Body of pancreas (tissue), 4 donors: ENCODE measurements at places on chromosomes 4 and X. TPM values are rescaled to one million over a fixed set of nuclear protein-coding genes. Genes with fewer than 3 reads are reported as not detected.
A peak's percentile ranks its signal among the peaks of the same experiment; 100 is the strongest.

DNA sequence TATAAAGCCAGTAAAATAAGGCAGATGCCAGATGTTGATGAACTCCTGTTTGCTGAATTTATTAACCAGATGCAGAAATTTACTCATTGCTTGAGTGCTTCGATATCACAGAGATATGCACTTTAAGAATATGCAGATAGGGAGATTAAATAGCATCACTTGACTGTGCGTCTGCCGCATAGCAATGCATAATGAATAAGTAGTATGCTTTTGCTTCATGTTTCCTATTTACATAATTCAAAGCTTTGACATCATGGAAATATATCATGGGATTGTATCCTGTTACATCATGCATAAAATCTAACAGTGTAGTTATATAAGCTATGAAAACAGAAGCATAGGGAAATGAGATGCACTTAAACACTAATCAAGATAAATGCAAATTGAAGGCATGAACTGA lies 45.9 kb downstream of the VEGFC start:
- DNase-seq, result no peak

- no peak for DNase-seq
These were observed 8.9 kb downstream of the EIF4E start for GRCh38 chr4:98919996-98920395.

Gene RGN
- 21.5 TPM for total RNA-seq

DNA sequence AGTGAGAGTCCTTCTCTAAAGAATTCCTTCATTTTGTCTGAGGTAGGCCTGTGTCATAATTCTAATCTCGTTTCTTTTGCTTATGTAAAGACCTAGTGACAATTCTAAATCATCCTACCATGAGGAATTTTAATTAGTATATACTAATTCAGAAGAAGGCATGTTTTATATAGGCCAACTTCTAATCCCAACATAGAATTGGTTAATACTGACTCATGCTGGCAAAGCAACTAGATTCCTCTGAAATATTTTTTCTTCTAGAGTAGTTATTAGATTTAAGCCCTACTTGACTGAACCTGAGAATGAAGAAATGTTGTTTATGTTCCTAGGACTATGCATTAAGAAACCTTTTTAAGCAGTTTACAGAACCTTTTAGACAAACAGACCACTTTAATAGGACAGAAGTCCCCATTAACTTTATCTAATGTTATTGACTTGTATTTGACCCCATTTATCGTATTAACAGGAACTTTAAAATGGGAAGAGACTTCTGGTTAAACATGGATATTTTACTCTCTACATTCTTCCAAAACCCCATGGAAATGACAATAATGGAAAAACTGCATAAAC lies 56.1 kb upstream of the EIF1AX start:
- no peak for DNase-seq

Gene CSAG2
- total RNA-seq, result not detected

DNA sequence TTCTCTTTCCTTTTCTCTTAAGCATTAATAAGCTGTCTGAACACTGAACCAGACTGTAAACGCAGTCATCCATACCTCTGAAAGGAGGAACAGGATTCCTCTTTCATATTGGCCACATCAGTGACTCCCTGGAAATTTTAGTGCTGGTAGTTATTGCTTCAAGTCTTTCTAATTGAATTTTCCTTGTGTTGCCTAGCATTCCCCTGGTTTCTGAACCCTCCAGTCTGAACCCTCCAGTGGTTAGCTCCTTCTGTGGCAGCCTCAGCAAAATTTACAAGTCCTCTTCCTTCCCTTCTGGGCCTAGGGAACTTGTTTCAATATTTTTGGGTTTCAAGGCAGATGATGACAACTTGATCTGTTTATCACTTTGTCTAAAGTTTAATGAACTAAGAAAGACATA lies 7.9 kb downstream of the SPARCL1 start:
- DNase-seq, result no peak

GRCh38 chr4:158018221-158018830 lies 154.5 kb downstream of the GASK1B start:
- DNase-seq, result no peak

GRCh38 chrX:154727418-154727817 lies 23.5 kb downstream of the GAB3 start:
- no peak for DNase-seq

Gene SOX3
- total RNA-seq, result not detected

DNA sequence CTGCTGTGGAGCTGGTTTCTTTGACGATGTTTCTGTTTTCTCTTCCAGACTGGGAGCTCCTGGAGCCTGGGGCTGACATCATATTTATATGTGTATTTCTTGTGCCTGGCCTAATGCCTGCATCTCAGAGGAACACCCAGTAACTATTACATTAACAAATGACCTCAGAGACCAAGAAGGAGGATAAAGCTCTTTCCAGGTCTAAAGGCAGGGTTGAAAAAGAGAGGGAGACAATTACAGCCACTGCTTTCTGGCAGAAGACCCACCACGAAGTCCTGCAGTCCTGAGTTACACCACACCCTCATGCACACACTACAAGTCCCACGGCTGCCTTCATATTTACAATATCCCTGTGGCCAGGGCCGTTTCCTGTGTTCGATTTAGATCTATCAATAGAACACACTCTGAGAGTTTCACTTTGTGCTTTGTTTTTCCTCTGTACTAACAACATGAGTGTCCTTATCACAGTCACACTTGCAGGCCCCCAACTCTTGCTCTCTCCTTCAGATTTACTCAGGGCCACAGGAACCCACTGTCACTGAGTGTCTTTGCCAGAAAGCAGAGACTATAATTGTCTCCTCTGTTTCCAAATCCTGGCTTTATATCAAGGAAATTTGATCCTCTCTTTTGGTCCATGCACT lies 535.5 kb downstream of the MID1IP1 start:
- DNase-seq, result no peak

Gene WAS
- not detected for total RNA-seq

DNA sequence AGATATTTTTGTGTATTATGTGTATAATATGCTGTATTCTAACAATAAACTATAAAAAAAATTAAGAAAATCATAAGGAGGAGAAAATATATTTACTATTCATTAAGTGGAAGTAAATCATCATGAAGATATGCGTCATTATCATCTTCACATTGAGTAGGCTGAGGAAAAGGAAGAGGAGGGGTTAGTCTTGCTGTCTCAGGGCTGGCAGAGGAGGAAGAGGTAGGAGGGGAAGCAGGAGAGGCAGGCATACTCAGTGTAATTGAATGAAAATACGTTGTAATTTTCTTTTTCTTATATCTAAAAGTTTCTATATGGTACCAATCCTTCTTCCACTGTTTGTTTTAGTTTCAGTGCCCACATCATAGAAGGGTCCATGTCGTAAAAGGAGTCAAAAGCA lies 9.8 kb upstream of the TMEM185A start:
- DNase-seq, result no peak

DNA sequence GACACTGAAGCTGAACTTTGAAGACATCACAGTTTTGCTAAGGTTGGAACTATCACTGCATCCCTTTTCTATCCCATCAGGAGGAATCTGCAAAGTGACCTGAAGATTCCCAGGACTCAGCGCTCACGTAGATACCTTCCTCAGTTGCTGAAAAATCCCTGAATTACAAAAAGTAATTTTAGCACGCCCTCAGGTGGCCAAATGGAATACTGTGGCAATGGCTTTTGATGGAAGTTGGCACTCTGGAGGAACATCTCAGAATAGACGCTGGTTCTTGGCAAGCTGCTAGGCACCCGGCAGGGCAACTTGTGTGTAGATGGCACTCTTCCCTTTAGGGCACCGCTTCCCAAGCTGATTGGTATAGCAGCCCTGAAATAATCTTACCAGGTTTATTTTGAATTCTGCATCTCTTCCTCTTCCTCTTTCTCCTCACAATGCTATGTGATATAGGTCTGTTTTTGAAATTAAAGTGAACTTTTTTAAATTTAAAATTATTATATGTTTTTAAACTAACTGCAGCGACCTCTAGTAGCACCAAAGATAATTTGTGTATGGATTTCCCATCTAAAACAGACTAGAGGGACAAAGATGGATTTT lies 16.3 kb upstream of the ESX1 start:
- peak; percentile 37 for DNase-seq

DNA sequence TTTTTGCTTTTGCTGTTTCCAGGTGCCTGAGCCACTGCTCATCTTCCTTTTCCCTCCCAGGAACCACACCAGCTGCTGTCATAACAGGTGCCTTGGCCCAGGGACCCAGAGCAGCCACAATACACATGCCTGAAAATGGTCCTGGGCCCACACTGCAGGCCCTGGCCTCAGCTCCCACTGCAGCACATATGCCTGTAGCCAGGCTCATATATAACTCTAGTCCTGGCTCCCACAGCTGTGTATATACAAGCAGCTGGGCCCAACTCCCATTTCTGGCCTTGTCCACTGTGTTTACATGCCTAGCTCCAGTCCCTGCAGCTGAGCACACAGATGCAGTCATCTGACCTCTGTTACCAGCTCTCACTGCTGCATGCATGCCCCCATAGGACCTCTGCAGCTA lies 930.5 kb downstream of the ADGRL3 start:
- no peak for DNase-seq

DNA sequence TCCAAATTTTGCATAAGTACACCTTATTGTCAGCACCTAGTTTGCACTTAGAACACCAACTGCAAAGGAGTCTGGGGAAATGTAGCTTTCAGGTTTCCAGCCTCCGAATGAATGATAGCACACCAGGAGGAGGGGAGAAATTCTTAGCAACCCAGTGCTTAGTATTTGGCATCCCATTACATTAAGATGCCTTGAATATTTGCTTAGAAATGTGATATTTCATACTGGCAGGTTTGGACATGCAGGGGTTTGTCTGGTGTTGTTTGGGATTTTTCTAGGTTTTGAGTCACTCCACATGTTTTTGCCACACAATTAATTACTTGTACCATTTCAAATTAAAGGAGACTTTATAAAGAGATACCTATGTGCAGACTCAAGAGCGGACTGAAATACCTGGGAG lies 60.3 kb upstream of the CAMK2D start:
- no peak for DNase-seq

Gene HS3ST1
- total RNA-seq, result 0.99 TPM

DNA sequence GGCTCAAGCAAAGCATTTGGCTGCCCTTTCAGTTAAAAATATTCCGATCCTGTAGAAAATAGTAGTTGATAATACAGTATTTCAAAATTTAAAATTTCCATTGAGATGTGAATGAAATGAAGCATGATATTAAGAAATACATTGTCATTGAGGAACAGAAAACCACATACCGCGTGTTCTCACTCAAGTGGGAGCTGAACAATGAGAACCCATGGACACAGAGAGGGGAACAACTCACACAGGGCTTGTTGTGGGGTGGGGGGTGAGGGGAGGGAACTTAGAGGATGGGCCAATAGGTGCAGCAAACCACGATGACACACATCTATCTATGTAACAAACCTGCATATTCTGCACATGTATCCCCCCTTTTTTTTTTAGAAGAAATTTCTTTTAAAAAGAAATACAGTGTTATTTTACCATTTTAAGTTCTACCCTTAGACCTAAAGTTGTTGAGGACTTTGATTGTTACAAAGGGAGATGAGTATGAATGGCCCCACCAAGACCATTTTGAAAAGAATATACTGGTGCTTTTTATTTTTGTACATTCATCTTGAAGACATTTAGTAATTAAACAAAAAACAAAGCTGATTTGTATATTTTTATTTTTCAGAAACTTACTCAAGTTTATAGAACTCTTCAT lies 52.0 kb upstream of the IL13RA1 start:
- no peak for DNase-seq

Gene ANKRD17
- total RNA-seq, result 32.4 TPM

DNA sequence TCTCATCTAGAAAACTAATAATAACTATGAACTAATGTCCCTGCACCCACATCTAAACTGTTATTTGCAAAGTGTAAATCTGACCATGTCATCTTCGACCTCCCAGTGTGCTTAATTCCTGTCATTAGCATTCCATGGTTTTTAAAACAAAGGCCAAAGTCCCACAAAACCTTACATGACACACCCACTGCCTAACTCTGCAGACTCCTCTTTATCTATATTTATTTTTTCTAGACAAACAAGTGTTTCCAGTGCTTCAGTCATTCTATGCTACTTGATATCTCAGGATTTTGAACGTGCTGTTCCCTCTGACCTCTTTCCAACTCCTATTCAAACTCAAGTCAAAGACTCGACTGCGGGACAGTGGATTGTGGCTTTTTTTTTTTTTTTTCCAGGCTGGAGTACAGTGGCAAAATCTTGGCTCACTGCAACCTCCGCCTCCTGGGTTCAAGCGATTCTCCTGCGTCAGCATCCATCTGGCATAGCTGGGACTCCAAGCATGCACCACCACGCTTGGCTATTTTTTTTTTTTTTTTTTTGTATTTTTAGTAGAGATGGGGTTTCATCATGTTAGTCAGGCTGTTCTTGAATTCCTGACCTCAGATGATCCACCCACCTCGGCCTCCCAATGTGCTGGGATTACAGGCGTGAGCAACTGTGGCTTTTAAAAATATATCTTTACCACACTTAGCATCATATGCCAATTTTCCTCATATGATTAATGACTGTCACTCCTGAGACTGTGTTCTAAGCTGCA lies 1511.0 kb downstream of the ARAP2 start:
- DNase-seq, result no peak

- no peak for DNase-seq
These were observed 51.5 kb downstream of the LHFPL1 start for GRCh38 chrX:112628288-112628687.

Gene IQSEC2
- total RNA-seq, result 30.3 TPM

Gene TMEM271
- not detected for total RNA-seq

Gene FOXR2
- not detected for total RNA-seq

- no peak for DNase-seq
These were observed 85.2 kb upstream of the SLIT2 start for GRCh38 chr4:20166544-20166943.

DNA sequence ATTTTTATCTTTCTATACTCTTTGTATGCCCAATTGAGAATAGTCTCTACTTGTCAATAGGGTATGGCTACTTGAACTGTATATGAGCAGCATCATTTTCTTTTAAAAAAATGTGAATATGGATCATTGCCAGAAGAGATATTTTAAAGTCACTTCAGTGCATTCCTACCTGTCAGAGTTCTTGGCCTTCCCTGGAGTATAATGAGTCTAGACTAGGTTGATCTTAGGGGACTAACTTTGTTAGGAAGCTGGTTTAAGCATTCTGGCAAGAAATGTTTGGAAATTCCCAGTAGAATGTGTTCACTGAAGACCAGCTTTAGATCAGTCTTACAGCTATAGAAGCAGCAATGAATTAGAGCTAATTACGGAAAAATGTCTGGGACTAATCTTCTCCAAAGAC lies 178.2 kb downstream of the FAT4 start:
- no peak for DNase-seq

Gene ADGRL3
- 0.33 TPM for total RNA-seq

Gene ZCCHC12
- total RNA-seq, result not detected
